T-helper 22 cell (primary cell): ENCODE measurements at places on chromosomes 12 and 14.

DNA sequence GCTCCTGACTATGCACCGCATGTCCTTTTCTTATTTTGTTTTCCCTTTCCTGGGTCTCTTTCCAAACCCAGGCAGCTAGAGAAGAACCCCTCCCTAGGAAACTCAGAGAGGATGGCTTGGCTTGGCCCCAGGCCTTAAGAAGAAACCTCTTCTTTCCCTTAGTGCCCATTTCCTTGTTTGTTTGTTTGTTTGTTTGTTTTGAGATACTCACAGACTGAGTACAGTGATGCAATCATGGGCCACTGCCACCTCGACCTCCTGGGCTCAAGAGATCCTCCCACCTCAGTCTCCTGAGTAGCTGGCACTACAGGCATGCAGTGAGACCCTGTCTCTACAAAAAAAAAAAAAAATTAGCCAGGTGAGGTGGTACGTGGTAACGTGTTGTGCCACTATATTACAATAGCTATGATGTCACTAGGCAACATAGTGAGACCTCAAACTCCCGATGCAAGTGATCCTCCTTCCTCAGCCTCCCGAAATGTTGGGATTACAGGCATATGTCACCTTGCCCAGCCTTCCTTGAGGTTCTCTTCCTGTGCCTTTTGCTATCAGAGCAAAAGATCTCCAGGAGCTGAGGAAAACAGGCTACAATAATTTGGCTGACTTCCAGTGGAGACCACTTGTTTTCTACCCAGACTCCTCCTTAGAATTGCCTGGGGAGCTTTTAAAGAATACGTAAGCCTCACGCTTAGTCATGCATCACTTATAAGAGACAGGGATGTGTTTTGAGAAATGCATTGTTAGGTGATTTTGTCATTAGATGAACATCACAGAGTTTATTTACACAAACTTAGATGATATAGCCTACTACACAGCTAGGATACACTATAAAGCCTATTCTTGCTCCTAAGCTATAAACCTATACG, 34.5 kb upstream of the LGALS3 start:
- DNase-seq = no peak

- no peak for DNase-seq
Observed at GRCh38 chr14:92932448-92933395, 9.8 kb downstream of the CHGA start.

GRCh38 chr12:45886685-45887084, 103.7 kb downstream of the SCAF11 start:
- no peak for DNase-seq

- DNase-seq = no peak
Observed at GRCh38 chr14:24123424-24124417, 6.7 kb upstream of the FITM1 start.
